Cardiac septum (tissue), 1 donor: ENCODE measurements at places on chromosomes 7 and 10.

DNA sequence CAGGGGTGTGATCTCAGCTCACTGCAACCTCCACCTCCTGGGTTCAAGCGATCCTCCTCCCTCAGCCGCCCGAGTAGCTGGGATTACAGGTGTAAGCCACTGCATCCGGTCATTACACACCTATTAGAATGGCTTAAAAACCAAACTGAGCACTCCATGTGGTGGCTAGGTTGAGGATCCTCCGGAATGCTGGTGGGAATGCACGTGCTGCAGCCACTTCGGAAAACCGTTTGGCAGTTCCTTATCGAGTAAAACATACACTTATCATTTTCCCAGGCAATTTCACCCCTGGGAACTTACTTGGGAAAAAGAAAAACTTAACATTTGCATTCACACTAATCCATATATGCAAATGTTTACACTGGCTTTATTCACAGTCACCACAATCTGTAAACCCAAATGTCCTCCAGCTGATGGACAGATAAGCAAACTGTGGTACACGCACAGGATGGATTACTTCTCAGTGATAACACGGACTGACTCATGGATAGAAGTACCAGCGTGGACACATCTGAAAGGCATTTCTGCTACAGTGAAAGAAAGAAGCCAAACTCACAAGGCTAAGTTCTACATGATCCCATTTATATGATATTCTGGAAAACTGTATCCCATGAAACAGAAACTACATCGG is 20.4 kb downstream of the RFC2 start:
- DNase-seq: no peak

DNA sequence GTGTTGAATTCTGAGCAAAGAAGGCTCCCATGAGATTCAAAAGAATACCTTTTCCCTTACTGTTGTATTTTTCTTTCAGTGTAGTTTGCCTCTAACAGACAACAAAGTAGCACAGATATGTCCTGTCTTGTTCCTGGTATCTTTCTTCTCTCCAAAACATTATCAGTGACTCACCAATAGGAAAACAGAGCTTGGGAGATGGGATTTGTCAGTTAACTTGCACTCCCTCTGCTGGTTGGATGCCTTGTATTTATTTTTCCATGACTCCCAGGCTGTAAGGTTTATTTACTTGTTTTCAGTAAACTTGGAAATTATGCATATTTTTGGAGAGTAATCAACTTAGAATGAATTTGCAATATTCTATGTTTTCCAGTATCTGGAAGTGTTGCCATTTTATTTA is 129.7 kb downstream of the SAMD9 start:
- DNase-seq: no peak

DNA sequence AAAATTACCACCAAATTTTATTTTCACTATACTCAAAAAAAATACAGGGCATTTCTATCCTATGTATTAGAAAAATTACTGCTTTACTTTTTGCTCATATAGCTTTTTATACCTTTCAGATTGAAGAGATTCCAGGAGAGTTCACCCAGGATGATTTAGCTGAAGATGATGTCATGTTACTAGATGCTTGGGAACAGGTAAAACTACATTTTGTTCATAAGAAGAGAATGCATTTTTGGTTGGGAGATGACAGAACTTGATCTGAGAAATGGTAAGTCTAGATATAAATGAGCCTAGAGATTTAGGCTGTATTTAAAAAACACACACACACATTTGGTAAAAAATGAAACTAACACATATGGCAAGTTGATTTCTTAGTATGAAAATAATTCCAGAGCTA is 38.1 kb upstream of the ARL4A start:
- DNase-seq: no peak

- DNase-seq: no peak
These were observed 7.5 kb upstream of the KIFBP start for GRCh38 chr10:68981074-68981473.

- no peak for DNase-seq
These were observed 7.7 kb downstream of the DGKB start for GRCh38 chr7:14894826-14895225.
